ENCODE measurements at places on chromosomes 2 and 18.

- DNase-seq, result no peak
Measured at GRCh38 chr18:3010086-3010485, 2.9 kb downstream of the LPIN2 start.

GRCh38 chr2:25041307-25041927 lies 459 bp upstream of the EFR3B start:
- DNase-seq, result no peak

DNA sequence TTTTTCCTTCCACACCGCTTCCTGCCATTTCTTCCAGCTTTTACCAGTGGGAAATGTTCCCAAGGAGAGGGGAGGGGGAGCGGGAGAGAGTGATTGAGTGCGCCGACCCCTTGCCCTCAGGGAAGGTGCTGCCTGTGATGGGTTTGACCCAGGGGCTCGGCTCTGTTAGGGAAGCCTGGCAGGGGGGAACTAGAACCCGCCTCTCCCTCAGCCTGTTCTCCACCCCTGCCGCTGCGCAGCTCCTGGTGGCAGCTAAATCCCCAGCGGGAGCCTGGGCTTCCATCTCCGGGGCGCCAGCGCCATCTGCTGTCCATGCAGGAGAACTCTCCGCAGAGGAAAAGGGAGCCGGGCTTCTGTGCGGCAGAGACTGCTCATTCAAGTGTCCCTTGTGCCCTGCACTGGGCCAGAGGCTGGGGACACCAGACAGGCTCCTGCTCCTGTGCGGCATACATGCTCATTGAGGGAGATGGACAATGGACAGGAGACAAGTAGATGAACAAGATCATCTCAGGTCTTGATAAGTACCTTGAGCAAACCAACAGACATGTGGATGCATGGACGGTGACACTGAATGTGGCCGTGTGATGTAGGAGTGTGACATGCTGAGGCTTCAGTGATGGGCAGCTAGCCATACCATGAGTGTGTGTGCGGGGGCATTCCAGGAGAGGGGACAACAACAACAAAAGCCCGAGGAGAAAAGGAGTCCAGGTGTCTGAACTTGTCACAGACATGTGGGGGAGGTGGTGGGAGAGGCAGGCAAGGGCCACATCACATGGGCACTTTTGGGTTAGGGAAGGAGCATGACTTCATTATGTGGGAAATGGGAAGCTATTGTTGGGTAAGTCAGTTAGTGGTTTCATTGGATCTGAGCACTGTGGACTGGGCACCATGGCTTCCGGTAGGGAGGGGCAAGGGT lies 13.3 kb downstream of the CHPF start:
- DNase-seq, result peak; percentile 83

DNA sequence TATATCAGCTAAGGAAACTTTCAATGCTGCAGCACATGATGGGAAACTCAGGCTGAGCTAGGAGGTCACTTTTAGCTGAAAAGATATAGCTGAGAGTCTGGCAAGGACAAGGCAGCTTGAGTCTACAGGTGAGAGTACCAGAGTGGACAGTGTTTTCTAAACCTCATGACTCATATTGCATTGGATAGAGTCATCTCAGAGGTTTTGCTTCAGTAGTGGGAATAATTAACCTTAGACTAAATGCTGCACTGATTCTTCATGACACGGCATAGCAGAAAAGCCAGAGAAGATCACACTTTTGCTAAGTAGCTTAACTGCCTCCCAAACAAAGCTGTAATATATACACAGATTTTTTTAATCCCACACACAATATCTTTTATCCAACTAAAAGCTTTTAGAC lies 865.0 kb upstream of the CDH2 start:
- no peak for DNase-seq

DNA sequence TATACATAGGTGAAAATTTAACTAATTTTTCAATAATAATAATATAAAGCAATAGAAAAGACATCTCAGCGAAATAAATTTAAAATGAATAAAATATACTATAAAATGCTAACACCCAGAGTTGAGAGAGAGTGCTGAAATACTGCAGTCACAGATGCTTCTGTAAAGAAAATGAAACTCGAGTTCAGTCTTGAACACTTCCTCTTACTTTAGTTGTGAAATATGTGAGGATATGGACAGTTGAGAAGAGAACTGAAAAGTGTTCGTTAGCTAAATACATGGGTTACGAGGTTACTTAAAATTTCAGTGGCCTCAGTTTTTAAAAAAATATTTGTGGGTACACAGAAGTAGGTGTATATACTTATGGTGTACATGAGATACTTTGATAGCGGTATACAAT lies 106.8 kb downstream of the DNAH7 start:
- DNase-seq, result no peak

- DNase-seq, result peak; percentile 27
Measured at GRCh38 chr2:96203130-96204028, 5.2 kb downstream of the STARD7 start.

DNA sequence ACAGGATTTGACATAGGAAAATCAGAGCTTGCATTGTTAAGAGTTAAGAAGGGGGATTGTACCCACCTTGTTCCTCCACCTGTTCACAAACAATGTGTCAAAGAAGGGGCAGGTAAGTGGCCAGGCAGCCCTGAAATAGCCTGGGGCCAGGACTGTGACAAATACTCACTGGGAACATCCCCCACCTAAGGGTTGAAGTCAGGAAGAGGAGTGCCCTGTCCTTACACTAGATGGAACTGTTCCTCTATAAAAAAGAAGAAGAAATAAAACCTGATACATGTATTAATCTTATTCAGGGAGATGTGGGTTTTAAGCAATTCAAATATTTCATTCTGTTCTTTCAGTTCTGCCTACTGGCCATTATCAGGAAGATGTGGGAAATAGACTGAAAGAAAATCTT lies 41.9 kb downstream of the TACR1 start:
- DNase-seq, result no peak

DNA sequence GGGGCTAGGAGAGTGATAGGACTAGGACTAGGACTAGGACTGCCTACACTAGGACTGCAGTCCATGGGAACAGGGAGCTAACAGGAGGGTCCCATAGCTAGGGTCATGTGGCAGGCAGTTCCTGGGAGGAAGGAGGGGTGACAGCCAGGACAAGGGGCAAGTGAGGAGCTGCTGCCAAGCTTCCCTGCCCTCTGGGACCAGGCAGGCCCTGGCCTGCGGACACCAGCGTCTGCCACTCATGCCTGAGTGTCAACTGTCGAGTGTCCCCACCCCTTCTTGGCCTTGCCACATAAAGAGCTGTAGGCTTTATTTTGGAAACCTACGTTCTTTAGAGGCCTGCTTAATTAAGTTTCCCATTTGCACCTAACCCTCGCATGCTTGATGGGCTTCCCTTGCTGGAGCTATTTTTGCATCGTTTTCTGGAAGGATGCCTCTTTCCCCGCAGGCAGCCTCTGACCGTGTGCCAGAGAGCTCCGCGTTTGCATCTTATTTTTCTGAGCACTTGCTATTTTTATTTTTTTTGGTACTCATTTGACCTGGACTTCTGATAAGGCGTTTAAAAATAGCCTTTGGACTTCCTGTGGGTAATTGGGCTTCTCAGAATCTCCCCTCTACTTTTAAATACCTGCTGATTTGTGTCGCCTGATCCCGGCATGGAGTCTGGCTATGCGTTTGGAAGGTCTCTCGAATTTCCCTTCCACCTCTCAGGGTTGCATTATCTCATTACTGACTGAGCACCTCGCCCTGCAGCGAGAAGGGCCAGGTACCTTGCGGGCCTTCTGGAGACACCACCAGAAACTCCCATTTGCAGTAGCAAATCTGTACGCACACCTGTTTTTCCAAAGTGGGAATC lies 66.4 kb downstream of the SH3RF3 start:
- no peak for DNase-seq

DNA sequence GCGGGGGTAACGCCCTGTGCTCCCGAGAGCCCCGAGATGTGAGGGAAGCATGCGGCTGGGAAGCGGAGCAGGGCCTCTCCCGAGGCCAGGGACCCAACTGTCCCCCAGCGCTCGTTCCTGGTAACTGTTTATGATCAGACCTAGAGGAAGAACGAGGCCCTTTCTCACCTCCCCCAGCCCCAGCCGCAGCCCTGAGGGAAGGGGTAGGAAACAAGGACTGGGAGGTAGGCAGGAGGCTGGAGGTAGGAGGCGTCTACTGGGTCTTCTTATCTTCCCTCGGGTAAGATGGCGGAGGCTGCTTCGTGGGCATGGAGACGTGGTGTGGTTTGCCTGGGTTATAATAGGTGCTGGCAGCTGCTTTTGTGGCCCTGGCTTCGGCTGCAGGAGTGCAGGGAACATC lies 335.8 kb downstream of the ZNF521 start:
- DNase-seq, result no peak

GRCh38 chr2:196293751-196294515 lies 122.6 kb upstream of the STK17B start:
- DNase-seq, result no peak

DNA sequence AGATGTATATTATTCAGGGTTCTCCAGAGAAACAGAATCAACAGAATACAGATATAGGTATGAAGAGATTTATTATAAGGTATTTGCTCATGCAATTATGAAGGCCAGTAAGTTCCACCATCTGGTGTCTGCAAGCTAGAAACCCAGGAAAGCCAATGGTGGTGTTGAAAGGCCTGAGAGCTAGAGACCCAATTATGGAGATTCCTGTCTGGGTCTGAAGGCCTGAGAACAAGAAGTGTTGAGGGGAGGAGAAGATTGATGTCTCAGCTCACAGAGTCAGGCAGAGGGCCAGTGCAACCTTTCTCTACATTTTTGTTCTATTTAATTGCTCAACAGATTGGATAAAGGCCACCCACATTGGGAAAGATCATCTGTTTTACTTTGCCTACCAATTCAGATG lies 524.2 kb upstream of the CRIM1 start:
- no peak for DNase-seq

GRCh38 chr2:182522972-182523473 lies 96.2 kb upstream of the PDE1A start:
- DNase-seq, result no peak

GRCh38 chr2:237455764-237456163 lies 31.3 kb upstream of the MLPH start:
- no peak for DNase-seq

GRCh38 chr18:8367217-8367988 lies 241.8 kb upstream of the RAB12 start:
- no peak for DNase-seq

GRCh38 chr2:191626497-191627151 lies 51.3 kb upstream of the NABP1 start:
- DNase-seq, result no peak

GRCh38 chr2:176142281-176142680 lies 9.1 kb upstream of the HOXD4 start:
- no peak for DNase-seq

DNA sequence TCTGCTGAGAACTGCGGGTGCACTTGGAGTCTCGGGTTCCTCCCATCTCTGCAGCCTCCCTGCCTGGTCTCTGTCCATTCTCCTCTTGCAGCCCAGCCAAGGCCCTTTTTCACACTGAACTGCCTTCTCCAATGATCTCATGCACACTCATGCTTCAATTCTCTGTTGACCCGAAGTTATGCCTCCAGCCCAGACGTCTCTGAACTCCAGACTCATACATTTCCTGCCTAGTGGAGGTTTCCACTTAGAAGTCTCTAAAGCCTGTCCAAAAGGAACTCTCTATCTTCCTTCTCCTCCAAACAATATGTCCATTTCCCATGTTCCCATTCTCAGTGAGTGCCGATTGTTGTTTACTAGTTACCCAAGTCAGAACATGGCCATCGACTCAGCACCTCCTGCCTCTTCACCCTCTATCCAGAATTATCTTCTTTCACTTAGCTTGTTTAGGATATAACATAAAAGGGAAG lies 155.2 kb downstream of the IRS1 start:
- DNase-seq, result no peak

GRCh38 chr2:231568785-231569435 lies 23.8 kb upstream of the TEX44 start:
- no peak for DNase-seq

DNA sequence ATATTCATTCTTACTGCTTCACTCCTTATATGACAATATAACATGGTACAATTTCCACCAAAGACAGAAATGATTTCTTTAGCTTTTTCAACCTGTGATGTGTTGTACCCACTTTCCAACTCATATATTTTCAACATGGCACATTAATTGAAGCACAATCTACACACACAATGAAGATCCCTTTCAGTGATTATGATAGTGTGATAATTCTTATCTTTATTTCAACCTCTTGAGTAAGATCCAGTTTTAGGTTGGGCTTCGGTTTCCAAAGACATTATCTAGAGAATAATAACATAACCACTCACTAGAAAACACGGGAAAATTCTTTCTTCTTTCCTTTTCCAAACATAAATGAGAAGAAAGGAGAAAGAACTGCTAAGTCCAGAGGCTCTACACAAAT lies 3.4 kb upstream of the DSG3 start:
- no peak for DNase-seq

GRCh38 chr2:231554748-231555545 lies 24.7 kb upstream of the NMUR1 start:
- no peak for DNase-seq

DNA sequence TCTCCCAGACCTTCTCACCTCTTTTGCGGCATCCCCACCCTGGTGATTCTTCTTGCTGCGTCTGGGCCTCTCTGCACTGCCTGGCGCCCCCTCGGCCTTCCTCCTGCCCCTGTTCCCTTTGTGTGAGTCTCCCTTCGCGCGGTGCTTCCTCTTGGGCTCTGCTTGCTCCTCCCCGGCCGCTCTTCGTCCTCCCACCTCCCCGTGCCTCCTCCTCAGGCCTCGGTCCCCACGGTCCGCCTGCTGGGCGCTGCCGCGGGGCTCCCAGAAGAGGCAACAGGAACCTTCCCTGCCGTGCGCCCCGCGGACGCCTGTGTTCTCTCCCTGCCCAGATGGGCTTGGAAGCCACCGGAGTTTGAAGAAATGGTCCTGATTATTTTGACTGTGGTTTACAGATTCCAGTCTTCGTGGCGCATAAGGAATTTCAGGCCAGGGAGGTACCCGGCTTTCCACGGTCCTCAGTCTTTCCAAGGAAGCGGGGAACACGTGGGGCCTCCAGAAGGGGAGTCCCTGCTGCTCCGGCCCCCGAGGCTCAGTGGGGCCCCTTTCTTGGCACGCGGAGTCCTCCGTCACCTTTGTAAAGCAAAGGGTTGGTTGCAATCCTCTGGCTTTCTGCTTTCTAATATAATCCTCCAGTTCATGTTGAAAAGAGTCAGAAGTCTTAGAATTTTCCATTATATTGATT lies 13.1 kb downstream of the RNU2-63P start:
- DNase-seq, result no peak

DNA sequence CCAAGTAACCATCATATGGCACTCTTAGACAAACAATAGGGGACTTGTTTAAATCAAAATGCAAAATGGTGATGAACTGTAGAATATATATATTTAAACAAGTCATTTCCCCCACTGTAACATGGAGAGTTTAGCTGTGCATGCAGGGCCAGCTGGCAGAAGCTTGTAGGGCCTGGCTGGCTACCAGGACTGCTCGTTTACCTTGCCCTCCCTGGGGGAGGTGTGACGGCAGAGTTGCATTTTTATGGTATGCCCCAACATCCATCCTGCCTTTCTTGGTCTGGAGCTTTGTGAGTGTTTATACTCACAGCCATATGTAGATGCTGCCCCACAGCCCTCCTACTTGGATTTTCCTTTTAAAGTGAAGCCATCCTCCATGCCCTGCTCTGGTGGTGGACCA lies 101.7 kb upstream of the ZFP36L2 start:
- no peak for DNase-seq

All from T-helper 1 cell (primary cell).